ENCODE measurements at places on chromosomes 13 and 19. TPM values are rescaled to one million over a fixed set of nuclear protein-coding genes. Genes with fewer than 3 reads are reported as not detected.

The KLHL1 gene
- total RNA-seq, result not detected

The LYPD5 gene
- 0.59 TPM for total RNA-seq

GRCh38 chr13:23386533-23386932 is 47.0 kb downstream of the SACS start:
- DNase-seq, result no peak

The TRPC4 gene
- 1.6 TPM for total RNA-seq

The THSD1 gene
- 2.8 TPM for total RNA-seq

DNA sequence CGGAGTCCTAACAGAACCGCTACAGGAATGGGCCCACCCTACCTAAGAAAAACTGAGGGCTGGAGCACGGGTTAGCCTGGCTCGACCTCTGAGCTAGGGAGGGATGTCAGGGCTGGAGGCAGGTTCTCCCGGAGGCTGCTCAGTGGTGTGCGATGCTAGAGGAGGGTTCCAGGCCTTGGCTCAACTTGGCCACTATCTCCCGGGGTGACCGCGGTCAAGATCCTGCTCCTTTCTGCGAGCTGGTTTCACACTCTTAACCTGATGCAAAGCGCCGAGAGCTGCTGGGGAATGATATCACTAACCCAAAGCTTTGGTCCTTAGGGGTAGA is 301 bp downstream of the POP4 start:
- no peak for DNase-seq

DNA sequence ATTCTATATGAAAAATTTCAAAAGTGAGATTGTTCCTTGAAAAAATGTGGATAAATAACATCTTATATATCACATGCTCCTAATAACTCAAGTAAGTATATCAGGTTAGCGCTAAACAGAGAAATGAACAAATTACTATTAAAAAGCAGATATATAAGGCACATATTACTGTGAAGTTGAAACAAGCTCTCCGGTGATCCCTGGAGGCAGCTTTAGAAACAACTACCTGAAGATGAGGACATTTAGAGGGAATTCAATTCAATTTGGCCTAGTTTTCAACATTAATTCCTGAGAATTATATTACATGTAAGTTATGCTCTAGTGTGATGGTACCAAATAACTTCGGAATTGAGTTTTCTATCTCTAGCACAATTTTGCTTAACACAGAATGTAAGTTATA is 1373.6 kb upstream of the SPRY2 start:
- no peak for DNase-seq

DNA sequence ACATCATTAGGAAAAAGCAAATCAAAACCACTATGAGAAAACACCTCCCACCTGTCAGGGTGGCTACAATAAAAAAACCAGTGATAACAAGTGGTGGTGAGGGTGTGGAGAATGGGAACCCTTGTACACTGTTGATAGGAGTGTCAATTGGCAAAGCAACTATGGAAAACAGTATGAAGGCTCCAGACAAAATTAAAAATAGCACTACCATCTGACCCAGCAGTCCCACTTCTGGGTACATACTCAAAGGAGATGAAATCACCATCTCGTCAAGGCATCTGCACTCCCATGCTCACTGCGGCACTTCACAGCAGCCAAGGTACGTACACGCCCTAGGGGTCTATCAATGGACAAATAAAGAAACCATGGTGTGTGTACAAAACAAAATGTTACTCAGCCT is 715.1 kb downstream of the UQCRFS1 start:
- DNase-seq, result no peak

DNA sequence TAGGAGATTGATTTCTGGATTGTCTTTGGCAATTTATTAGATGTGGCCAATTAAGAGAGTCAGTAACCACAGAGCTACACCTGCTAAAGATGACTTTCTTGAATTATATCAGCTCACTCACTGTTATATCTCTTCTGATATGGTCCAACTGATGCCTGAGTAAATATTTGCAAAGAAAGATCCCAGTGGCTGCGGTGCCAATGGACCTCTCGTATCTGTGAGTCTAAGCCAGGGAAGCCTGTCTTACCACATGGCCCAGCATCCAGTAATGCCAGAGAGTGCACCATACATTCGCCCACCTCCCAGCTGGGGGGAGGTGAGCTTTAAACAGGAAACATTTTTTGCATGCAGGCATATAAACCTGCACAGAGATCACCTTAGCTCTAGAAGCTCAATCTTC is 82.7 kb upstream of the SLC15A1 start:
- no peak for DNase-seq

- peak; percentile 15 for DNase-seq
Observed at GRCh38 chr19:46351241-46352041, 4.6 kb downstream of the PPP5C start.

DNA sequence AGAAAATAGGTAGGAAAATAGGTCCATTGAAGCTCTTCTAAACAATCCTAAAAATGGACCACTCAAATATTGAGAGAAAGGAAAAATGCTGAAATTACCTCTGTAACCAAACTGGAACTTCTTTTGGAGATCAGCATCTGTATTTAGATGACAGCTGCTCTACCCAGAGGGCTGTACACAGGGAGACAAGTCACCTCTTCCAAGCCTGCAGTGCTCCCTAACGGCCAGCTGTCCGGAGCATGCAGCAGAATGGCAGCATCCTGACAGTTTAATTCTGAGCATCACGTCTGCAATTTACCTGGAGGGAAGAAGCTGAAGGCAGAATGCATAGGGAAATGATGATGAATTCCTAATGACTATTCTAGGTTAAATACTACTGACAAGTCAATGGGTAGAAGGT is 62.8 kb upstream of the DIAPH3 start:
- DNase-seq, result peak; percentile 21

DNA sequence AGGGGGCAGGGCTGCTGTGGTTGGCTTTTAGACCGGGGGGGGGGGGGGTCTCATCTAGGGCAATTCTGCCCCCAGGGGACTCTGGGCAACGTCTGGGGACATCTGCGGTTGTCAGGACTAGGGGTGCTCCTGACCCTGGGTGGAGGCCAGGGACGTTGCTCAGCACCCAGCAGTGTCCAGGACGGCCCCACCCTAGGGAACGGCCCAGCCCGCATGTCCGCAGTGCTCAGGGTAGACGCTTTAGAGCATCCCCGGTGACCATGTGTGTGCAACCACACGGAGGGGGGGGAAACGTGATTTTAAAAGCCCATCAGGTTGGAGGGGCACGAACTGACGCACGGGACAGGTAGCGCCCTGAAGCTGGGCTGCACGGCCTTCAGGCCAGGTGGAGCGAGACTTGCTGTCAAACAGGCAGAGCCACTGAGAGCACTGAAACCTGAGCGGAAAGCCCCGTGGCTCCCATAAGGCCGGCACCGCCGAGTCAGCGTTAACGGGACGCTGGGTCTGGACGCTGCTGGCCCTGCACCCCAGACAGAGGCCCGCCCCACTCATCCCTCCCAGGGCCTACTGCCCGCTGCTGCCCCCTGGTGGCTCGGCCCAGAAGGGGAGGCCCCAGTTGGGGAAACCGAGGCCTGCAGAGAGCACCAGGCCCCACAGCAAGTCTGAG is 8.3 kb downstream of the CACTIN start:
- peak; percentile 77 for DNase-seq

The ZNF700 gene
- total RNA-seq, result 13.5 TPM

The LRG1 gene
- total RNA-seq, result not detected

The CYSLTR2 gene
- not detected for total RNA-seq

GRCh38 chr13:88761145-88761544 is 1090.0 kb downstream of the SLITRK5 start:
- no peak for DNase-seq

The ZNF530 gene
- total RNA-seq, result 12.7 TPM

DNA sequence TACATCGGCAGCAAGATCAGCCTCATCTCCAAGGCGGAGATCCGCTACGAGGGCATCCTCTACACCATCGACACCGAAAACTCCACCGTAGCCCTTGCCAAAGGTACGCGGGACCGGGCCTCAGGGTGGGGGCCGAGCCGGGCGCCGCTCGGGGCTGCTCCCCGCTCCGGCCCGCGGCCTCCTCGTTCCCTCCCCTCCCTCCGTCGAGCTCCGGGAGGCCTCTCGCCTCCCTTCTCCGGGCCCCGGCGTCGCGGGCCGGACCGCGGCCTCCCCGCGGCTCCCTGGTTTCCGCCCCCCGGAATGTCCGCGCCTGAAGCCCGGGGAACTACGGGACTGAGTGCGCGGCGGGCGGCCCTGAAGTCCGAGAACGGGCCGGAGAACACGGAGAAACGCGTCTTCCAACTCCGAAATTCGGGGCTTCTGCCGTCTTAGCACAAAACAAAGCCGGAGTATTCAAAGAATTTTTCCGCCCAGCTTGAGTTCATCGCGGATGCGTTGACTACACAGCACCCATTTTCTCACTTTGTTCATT is 423 bp downstream of the LSM14A start:
- DNase-seq, result peak; percentile 41

- DNase-seq, result no peak
Observed at GRCh38 chr13:26822146-26822545, 61.6 kb upstream of the GPR12 start.

- peak; percentile 67 for DNase-seq
Observed at GRCh38 chr13:101640788-101641400, 188.4 kb downstream of the ITGBL1 start.

GRCh38 chr13:104198801-104199200 is 1132.6 kb upstream of the SLC10A2 start:
- DNase-seq, result no peak

- DNase-seq, result no peak
Observed at GRCh38 chr13:43127827-43128226, 104.4 kb downstream of the DNAJC15 start.

DNA sequence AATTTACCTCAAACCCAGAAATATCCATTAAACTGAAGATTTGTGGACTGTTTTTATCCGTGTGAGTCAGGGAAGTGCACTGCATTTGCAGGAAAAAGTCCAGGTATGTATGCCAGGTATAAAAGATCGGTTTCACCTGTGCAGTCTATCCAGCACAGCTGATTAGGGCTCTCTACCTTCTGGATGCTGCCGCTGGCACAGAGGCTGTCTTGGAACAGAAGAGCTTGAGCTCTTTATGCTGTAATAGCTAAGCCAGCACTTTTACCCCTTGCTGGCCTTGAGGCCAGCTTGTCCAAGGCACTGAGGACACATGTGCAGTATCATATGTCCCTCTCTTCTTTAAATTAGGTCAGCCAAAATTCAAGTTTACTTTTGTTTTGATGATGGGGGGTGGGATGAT is 851.0 kb downstream of the DIAPH3 start:
- no peak for DNase-seq

DNA sequence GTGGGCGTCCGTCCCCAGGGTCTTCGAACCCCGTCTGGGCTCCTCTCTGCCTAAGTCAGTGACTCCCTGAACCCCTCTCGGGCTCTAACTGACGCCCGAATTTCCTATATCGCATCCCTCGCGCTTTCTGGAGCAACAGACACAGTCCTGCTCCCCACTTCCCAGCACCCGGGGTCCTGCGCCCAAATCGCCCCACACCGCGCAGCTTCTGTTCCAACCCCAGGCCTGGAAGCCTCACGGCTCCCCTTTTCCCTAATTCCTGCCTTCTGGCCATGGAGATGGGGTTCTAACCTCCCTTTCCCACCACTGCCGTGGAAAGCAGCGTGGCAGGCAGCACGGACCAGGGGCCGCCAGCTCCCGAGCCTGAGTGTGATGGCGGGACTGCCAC is 1.6 kb upstream of the GRTP1 start:
- DNase-seq, result no peak

DNA sequence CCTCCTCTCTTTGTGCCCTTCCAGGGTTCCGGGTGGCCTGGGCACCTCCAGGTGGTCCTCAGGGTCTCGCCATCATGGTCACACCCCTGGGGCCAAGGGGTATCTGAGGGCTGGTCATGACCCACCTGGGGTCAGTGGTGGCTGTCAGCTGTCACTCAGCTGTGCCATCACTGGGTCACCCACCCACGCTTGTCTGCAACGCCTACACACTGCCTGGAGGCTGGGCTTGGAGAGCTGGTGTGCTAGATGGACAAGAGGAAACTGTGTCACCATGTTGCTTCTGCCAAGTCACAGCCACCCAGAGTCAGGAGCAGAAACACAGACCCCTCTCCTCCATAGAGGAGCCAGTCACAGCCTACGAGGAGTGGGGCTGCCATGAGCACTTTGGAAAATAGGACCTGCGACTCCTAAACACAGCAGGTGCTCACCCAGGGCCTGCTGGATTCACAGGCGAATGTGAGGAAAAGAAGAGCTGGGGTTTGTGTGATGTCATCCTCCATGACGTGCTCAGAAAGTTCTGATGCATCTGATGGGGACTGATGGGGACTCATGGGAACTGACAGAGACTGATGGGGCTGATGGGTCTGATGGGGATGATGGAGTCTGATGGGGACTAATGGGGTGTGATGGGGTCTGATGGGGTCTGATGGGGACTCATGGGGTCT is 10.7 kb upstream of the GRTP1 start:
- no peak for DNase-seq

The IZUMO2 gene
- total RNA-seq, result not detected

The GNG7 gene
- total RNA-seq, result 1.3 TPM

- no peak for DNase-seq
Observed at GRCh38 chr13:35916146-35916545, 215.0 kb downstream of the DCLK1 start.

GRCh38 chr19:1513499-1514294 is 878 bp upstream of the ADAMTSL5 start:
- DNase-seq, result peak; percentile 34

GRCh38 chr13:61128850-61129645 is 286.6 kb downstream of the PCDH20 start:
- peak; percentile 12 for DNase-seq

GRCh38 chr19:35291259-35291658 is 702 bp upstream of the MAG start:
- DNase-seq, result no peak

The LCP1 gene
- total RNA-seq, result 65.9 TPM

The RINL gene
- total RNA-seq, result 4.6 TPM

The GIPC3 gene
- total RNA-seq, result 0.49 TPM

GRCh38 chr13:46179491-46179908 is 2.5 kb downstream of the LCP1 start:
- no peak for DNase-seq

DNA sequence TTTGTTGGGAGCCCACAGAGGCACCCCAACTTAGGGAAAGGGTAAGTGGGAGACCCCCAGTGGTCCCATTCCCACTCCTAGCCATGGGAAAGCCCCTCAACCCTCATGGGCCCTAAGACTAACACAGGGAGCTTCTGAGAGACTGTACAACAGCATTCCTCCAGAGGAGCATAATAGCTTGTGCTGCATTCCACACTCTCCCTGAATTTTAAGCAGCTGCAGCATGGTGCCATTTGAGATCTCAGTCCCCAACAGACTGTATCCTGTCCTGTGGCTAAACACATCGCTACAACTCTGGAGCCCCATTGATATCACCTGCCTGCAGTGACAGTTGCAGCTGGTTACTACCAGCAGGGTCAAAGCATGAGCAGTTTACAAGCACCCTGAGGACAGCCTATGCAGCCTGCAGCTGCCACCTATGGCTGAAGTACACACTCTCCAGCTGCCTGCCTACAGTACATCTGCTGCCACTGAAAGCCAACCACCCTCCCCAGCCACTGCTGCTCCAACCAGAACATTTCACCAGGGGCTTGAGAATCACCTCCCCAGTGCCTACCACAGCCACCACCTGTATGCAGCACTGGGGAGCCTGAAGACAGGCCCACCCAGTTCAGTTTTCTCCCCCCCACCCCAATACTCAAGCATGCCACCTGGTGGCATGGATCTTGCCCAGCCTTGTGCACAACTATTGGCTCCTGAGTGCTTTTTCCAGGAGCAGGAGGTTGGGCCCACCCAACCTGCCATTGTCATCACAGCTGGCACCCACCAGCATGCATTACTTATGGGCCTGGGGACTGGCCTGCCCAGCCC is 557.3 kb downstream of the GPC5 start:
- DNase-seq, result no peak

The C19orf44 gene
- total RNA-seq, result 4.5 TPM

The STRN4 gene
- total RNA-seq, result 33.6 TPM

- no peak for DNase-seq
Observed at GRCh38 chr13:99723878-99724277, 222.6 kb downstream of the TM9SF2 start.

- DNase-seq, result no peak
Observed at GRCh38 chr19:33438987-33439781, 65.7 kb downstream of the CEBPG start.

The FAM216B gene
- not detected for total RNA-seq

All from RPMI7951 (cell line).